ENCODE measurements at places on chromosomes 12 and 14.

DNA sequence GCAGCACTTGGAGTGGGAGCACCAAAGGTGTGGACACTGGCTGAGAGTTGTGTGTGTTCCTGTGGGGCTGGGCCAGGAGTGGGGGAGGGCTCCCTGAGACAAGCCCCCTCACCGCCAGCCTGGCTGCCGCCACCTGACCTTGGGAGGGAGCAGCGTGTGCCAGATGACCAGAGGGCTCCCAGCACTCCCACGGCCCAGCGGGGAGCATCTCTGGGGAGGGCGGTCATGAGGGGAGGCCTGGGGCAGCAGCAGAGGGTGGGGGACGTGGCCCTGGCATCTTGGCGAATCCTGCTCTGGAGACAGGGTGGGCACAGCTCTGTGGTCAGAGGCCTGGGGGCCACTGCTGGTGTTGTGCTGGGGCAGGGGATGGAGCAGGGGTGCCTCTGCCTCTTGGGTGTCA is 10.7 kb downstream of the CEP170B start:
- DNase-seq = no peak

GRCh38 chr12:88855301-88855700 is 275.0 kb upstream of the KITLG start:
- DNase-seq = no peak

DNA sequence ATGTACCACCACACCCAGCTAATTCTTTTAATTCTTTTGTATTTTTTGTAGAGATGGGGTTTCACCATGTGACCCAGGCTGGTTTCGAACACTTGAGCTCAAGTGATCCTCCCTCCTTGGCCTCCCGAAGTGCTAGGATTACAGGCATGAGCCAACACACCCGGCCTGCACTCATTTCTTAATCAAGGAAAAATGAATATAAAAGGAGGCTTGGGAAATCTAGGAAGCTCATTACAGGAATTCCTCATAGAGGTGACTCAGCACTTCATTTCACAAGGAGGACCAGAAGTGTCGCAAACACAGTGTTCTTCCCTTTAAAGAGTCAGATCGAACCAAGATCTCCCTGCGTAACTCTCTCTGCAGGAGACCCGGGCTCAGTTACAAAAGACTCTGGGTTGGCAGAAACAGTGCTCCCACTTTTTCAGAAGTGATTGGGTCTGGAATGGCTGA is 30.3 kb downstream of the NFKBIA start:
- no peak for DNase-seq

DNA sequence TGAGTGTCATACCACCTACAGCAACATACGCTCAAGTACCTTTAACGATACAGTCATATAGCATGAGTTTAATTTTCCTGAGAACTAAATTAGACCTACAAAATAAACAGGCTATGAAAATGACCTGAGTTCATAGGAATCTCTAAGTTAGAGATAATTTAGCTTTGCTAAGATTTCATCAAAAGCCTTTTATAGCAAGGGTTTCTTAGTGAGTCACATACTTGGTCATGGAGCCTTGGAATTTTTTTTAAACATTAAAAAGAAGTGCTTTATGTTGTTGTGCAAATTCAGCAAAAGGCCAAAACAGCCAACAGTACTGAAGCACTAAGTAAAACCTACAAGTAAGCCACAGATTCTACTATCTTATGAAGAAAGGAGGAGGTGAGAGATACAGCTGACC is 93.6 kb upstream of the FERMT2 start:
- DNase-seq = no peak

GRCh38 chr14:30796707-30797106 is 77.7 kb upstream of the COCH start:
- DNase-seq = no peak

GRCh38 chr12:12447837-12448236 is 91.0 kb downstream of the BORCS5 start:
- no peak for DNase-seq

DNA sequence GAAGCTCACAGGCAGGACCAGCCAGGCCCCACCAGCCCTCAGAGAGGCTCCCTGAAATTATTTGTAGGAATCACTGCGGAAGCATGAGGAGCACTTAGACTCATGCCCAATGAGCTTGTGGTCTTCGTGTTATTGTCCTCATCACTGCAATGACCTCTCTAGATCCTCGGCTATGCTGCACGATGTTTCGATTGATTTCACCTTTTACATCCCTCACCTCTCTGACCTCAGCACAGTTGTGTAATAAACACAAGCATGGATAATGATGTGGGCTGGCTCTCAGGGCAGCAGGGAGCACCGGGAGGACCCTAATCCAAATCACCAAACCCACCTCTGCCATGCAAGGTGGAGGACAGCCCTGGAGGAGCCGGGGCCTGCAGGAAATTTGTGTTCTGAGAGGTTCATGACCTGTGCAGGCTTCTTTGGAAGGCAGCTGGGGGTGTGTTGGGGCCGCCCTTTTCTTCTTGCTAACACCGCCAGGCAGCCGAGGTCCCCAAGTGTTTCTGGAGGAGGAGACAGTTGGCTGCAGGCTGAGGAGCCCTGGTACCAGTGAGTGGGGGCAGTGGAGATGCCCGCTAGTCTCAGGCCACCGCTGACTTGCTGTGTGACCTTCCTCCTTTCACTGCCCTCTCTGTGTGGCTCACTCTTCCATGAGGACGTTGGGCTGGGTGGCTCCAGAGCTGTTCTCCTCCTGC is 29.5 kb upstream of the EML1 start:
- no peak for DNase-seq

- DNase-seq = no peak
Measured at GRCh38 chr14:94380225-94381148, 7.9 kb downstream of the SERPINA1 start.

DNA sequence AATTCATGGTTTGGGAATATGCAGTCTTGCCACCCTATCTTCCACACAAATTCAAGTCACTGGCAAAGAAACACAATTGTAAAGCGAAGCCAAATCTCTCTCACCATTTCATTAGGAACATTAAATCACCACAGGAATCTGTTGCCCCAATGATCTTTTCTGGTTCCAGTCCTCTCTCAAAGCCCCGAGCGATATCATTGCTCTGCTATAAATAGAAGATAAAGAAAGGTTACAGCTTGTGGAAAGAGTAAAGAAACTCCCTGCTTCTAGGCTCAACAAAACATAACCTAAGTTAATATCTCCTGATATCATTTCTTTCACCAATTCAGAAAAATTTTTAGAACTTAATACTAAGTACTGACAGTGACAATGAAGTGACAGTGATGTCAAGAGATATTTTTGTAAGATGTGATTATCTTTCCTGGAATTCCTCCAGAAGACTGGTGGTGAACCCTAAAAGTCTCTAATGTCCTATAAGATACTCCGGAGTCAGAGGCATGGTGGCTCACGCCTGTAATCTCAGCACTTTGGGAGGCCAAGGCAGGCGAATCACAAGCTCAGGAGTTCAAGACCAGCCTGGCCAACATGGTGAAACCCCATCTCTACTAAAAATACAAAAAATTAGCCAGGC is 33.8 kb downstream of the CBX5 start:
- DNase-seq = no peak

- DNase-seq = no peak
Measured at GRCh38 chr12:103846415-103846814, 5.4 kb upstream of the NT5DC3 start.

GRCh38 chr12:123713398-123713797 is 1.2 kb downstream of the ATP6V0A2 start:
- no peak for DNase-seq

DNA sequence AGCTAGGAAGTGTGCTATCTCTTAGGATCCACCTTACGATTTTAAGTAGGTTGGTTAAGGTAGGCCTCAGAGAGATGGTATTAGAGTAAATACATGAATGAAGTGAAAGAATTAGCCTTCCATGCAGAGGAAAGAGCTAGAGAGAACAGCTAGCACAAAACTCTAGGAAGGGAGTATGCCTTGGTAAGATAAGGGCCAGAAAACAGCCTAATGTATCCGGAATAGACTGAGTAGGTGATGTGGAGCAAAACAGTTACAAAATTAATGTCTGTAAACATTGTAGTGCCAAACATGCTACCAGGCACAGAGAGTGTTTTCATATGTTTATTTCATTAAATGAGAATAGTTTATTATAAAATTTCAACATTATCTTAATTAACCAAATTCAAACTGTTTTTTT is 315.1 kb downstream of the SOX5 start:
- no peak for DNase-seq

- no peak for DNase-seq
Measured at GRCh38 chr14:97527993-97528392, 730.8 kb downstream of the VRK1 start.

DNA sequence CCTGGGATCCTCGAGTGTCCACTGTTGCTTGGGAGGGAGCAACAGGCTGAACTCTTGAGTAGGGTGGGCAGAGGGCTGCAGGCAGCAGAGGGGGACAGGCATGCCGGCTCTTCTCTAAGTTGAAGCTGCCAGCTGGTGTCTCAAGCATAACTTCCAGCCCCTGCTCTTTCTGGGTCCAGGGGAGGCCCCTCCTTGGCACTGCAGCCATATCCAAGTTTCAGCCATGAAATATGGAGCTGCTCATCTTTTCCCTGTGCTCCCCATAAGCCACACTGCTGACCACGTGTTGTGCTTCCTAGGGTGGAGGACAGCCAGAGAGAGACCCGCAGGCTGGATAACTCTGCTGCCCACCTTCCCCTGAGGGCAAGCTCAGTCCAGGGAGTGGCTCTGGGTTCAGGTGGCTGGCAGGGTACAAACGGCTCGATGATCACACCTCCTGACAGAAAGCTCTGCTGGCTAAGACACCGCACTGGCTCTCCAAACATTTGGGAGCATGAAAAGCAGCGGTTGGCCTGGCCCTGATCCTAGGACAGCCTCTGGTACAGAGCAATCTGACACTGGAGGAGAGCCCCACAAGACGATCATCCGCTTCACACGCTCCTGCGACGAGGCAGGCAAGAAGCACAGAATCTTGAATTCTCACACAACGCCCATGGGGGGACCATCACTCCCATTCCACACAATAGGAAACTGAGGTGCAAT is 79.6 kb downstream of the PITPNM2 start:
- DNase-seq = no peak

- DNase-seq = no peak
Measured at GRCh38 chr14:93734086-93734822, 54.0 kb downstream of the PRIMA1 start.

GRCh38 chr14:99519347-99519881 is 38.2 kb downstream of the CCNK start:
- no peak for DNase-seq

DNA sequence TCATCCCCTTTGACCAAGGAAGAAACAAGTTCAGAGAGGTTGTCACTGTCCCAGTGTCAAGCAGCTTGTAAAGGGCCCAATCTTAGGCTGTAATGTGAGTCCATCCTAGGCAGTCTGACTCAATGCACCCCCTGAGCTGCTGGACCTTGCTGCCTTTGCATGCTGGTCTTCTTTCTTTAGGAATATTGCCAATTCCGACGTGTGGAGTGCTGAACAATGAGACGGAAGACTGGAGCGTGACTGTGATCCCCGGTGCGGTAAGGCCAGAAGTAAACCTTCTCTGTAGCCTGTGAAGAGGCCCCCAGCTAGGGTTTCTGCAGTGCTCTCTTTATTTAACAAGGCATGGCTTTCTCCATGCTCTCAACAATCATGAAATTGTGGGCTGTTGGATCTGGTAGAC is 963 bp downstream of the TCTN2 start:
- no peak for DNase-seq

DNA sequence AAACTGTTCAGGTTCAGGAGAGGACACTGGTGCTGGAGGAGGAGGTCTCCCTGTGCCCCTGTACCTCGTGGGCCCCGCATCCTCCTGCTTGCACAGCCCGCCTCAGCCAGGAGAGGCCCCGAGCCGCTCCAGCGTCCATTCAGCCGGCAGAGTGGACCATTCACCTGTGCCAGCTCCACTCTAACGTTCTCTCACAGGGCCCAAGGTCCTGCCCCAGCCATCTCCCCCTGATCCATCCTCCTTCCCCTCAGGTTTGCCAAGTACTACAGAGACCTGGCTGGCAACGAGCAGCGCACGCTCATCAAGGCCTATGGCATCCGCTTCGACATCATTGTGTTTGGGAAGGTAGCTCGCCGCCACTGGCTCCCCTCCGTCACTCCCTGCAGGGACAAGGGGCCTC is 22.2 kb downstream of the P2RX4 start:
- no peak for DNase-seq

- DNase-seq = no peak
Measured at GRCh38 chr12:111361717-111362576, 6.9 kb downstream of the PHETA1 start.

- DNase-seq = no peak
Measured at GRCh38 chr12:47507221-47507620, 198.6 kb downstream of the RPAP3 start.

- no peak for DNase-seq
Measured at GRCh38 chr12:107271523-107271922, 178.2 kb upstream of the CRY1 start.

DNA sequence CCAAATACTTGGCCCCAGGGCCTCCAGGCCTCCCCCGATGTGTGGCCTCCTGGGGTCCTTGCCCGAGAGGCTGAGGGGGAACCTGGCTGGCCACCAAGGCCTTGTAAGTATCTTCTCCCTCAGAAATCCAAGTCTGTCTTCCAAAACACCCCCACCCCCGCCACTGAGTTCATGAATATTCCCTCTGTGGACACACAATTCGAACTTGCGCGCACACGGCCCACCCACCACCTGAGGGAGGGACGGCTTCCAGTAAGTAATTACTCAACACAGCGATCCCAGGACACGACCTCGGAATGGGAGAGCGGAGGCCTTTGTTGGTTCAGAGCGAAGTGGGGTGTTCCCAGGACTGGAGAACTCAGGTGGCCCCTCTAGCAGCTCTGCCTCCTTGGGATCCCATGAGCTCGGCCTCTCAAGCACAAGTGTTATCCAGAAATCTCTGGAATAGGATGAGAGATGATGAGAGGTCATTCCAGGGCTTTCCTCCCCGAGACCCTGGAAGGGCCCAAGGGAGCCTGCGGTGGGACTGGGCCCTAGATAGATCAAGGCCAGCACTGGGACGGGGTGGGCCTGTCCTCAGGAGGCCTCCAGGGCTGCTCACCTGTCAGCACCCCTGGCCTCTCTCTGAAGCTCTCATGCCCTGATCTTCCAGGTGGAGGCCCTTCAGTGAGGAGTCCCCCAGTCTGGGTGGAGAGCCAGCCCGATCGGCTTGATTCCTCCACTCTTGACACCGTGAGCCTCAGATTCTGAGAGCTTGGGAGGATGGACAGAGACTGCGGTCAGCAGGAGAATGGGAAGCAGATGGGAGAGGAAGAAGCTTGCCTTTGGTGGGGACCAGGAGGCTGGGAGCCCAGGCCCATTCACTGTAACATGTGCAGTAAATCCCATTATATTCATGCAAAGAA is 219.0 kb upstream of the RTL1 start:
- DNase-seq = no peak

DNA sequence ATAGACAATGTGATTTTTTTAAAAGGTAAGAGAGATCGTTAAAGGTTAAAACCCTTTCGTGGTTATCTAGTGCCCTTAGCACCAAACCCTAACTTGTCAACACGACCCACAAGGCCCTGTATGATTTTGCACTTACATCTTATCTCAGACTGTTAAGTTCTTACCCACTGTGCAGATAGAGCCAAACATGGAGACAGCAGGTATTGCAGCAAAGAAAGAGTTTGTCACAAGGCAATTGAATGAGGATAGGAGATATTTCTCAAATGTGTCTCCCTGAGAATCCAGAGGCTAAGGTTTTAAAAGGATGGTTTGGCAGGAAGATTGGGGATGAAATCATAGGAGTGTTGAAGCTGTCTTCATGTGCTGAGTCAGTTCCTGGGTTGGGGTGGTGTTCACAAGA is 313.4 kb downstream of the AEBP2 start:
- no peak for DNase-seq

- no peak for DNase-seq
Measured at GRCh38 chr14:68104518-68104917, 284.9 kb downstream of the RAD51B start.

Measured in KG1 (cell line).